AG09309 (cell line): ENCODE measurements at places on chromosomes 6 and 20.

GRCh38 chr6:4130357-4130987, 4.9 kb downstream of the ECI2 start:
- no peak for DNase-seq

- DNase-seq: no peak
Measured at GRCh38 chr6:167094820-167095637, 27.9 kb upstream of the CCR6 start.

GRCh38 chr20:4681991-4682401, 39.7 kb upstream of the PRND start:
- no peak for DNase-seq

DNA sequence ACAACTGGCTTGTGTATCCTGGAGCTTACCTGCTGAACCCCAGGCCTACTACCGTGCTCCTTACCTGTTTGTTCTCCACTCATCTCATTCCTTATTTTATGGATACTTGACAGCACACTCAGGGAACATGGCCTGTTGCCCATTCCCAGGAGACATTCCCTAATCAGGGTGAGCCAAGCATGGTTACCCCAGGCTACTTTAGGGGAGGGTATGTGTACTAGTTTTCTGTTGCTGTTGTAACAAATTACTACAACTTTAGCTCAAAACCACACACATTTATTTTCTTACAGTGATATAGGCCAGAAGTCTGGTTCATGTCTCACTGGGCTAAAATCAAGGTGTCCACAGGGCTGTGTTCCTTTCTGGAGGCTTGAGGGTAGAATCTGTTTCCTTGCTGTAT, 15.0 kb upstream of the TRAM2 start:
- DNase-seq: no peak

DNA sequence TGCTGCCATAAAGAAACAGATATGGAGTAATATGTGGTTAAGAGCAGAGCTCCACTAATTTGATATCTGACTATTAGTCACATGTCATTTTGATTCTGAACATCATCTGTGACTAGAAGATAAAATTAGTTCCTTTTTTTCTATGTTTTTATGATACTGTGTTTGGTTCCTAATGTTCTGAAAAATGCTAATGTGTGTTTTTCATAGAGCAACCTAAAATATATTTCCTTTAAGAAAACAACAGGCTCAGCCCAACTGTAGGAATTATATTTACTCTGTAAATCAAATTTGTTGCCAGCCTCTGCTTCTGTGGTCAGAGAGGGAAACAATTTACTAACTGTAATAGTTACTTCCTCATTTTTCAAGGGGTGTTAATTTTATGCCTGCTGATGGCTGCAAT, 33.3 kb upstream of the TXLNB start:
- DNase-seq: no peak

DNA sequence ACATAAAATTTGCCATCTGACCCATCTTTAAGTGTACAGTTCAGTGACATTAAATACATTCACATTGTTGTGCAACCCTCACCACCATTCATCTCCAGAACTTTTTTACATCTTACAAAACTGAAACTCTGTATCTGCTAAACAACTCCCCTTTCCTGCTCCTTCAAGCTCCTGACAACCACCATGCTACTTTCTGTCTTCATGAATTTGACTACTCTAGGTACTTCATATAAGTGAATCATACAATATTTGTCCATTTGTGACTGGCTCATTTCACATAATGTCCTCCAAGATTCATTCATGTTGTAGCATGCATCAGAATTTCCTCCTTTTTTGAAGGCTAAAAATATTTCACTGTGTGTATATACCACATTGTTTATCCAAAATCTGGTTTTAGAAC, 86.9 kb upstream of the SMLR1 start:
- DNase-seq: no peak

DNA sequence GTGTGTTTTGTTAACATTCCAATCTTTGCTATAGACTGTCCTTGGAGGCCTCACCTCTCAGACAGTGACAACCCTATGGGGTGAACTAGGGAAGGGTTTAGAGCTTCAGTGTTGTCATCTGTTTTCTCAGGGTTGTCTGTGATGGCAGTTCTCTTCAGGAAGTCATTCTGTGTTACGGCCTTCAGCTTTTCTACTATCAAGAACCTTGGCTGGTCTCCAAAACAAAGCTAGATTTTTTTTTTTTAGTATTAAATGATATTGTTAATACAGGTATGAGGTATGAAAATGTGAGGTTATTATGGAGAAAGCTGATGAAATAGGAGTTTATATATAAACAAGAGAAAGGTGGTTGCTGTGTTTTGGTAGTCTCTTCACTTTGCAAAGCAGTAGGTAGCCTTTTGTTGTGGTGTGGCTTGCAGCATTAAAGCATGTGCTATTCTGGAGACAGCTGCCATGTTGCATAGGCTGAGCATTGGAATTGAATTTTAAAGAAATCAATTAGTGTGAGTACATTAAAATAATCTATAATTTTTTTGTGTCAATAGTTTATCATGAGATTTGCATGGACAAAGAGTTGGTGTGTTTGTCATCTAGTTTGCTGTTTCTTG, 162.6 kb downstream of the CARMIL1 start:
- no peak for DNase-seq

DNA sequence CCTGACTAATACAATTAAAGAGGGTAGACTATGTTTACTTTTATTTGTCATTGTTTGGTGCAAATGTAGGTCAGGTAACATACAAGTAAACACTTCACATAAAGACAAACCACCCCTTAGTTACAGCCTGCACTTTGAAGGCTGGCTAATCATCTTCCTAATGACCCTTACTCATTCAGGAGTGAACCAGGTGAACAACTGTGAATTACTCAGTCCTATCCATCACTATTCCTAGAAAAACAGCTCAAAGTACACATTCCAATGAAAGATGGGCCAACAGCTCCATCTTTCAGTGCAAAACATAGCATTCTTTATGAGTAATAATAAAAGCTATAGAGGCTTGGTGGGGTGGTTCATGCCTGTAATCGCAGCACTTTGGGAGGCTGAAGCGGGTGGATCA, 78.2 kb downstream of the FRK start:
- DNase-seq: no peak

DNA sequence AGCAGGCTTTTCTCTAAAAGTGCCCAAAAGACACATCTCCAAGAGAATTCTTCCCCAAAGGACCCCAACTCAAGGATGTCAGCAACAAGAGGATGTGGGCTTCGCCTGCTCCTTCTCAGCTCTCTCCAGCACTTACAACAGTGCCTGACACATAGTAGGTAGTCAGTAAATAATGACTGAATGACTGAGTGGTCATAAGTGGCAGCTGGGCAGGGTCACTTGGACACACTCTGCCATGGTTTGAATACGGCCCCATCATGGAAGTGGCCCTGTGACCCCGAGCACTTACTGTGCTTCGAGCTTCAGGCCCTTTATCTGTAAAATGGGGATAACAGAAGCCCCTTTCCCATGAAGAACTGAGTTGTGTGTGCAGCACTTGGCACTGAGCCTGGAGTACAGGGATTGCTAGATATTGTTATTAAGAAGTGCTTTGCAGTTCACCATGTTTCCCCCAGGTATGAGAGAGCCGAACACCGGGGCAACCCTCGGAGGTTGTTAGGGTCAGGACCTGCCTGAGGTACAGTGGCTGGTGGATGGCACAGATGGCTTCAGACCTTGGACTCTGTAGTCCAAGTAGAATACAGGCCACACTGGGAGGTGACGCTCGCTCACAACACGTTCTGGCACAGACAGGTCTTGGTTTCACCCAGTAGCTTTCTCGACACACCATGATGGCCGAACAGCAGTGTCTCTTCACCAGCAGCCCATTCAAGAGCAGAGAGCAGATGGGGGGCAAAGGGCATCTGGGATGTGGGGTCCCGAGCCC, 56.0 kb downstream of the NOL4L start:
- no peak for DNase-seq

GRCh38 chr6:50905297-50905696, 86.6 kb downstream of the TFAP2B start:
- no peak for DNase-seq

DNA sequence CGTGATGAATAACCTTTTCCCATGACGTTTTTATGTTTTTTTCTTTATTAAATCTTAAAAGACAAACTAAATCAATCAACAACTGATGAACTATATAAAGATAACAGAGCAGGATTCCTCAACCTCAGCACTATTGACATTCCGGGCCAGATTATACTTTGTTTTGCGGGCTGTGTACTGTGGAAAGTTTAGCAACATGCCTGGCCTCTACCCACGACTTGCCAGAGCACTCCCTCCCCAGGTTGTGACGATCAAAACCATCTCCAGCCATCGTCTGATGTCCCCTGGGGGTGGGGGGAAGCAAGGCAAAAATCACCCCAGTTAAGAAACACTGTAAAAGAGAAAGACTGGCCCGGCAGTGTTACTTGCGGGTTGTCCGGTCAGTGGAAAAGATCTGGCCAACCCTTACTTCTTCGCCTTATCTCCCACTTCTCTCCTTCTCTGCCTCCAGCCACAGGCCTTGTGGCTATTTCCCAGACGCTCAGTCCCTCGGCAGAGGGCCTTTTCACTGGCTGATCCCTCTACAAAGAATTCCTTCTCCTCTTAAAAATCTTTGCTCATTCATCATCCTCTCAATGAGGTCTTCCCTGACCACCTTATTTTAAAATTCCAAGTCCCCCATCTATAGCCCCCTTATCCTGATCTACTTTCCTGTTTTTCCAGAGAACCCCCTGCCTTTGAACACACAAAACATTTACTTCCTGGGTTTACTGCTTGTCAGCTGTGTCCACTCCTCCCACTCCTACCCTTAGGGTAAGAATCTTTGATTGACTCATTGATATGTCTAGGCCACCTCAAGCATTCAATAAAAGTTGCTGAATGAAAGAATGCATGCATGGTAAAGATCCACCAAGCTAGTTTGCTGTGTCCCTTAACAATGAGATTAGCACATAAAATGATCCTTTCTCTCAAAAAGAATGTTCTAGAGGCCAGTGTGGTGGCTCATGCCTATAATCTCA, 14.7 kb upstream of the RAB22A start:
- no peak for DNase-seq

GRCh38 chr20:47142774-47143170, 213.7 kb downstream of the ZMYND8 start:
- DNase-seq: no peak

DNA sequence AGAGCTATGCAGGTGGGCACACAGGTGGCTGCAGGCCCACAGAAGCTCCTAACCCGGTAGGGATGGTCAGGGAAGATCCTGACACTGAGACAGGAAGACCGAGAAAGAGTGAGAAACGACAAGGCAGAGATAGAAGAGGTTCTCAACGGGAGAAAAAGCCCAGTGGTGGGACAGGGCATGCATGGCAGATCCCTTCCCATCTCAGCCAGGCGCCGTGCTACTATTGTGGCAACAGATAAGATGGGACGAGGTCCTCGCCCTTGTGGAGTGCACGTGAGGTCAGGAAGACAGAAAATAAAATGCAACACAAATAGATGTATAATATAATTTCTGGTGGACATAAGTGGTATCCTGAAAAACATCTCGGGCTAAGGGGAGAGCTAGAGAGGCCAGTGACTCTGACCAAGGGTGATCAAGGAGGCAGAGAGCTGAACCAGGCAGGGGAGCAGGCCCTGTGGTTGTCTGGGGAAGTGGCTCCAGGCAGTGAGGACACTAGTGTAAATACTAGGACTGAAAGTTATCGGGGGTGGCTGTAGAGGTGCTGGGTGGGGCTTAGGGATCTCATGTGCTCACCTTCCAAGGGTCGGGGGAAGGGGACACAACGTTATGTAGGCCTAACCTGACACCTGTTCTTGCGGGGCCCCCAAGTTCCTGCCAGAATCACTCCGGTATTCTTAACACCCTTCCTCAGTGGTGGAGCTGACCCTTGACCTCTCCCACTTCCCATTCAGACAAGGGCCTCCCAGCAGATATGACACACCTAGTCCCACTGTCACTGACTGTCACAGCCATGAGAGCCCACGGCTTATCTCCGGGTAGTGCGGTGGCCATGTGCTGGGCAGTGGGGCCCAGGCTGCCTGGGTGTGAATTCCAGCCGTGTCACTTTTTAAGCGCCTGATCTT, 1.0 kb downstream of the SRXN1 start:
- DNase-seq: no peak

DNA sequence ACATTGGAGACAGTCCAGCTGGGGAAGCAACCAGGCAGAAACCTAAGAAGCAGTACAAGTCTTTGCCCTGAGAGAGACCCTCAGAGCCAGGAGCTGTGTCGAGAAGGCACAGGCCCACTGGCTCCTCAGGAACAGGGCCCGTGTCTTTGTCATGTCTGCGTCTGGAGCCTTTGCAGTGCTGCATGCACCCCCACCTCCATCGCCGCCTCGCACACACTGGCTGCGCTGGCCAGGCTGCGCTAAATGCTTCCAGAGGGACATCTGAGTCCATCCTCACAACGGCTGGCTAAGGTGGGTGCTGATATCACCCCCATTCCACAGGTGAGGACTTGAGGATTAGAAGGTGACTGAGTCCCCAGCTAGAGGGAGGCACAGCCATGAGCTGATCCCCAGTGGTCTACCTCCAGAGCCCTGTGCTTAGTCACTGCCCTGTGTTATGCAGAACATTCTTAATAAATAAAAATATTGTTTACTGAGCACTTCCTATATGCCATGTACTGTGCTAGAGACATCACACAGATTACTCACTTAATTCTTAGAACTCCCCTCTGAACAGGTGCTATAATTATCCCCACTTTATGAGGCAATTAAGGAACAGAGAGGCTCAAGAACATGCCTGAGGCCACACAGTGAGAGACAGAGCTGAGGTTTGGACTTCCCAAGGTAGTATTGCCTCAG, 27.6 kb downstream of the GABRR2 start:
- DNase-seq: no peak

- no peak for DNase-seq
Measured at GRCh38 chr6:45689926-45690615, 312.3 kb upstream of the SUPT3H start.

DNA sequence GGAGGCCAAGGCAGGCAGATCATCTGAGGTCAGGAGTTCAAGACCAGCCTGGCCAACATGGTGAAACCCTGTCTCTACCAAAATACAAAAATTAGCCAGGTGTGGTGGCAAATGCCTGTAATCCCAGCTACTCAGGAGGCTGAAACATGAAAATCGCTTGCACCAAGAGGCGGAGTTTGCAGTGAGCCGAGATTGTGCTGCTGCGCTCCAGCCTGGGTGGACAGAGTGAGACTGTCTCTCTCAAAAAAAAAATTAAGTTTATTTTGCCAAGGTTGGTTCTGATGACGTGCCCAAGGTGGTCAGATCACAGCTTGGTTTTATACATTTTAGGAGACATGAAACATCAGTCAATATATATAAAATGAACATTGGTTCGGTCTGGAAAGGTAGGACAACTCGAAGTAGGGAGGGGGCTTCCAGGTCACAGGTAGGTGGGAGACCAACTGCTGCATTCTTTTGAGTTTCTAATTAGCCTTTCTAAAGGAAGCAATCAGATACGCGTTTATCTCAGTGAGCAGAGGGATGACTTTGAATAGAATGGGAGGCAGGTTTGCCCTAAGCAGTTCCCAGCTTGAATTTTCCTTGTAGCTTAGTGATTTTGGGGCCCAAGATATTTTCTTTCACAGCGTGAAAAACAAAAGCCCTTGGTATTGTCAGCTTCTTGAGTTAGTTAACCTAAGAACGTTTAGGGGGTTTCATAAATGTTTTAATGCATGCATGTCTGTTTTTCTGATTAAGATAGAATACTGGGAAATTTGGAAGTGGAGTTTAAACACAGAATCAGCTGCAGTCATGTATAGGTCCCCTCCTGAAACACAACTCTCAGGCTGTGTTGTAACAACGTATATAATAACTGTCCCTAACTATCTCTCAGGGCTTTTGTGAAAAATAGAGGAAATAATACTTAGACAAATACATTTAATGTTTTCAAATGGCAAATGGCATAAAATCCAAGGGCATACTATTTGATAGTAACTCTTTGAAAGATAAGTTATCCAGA, 16.7 kb downstream of the ACOT13 start:
- no peak for DNase-seq
